ENCODE measurements at places on chromosomes 16 and 17.

GRCh38 chr17:42843358-42843934, 934 bp upstream of the AOC2 start:
- DNase-seq, result peak; percentile 86

DNA sequence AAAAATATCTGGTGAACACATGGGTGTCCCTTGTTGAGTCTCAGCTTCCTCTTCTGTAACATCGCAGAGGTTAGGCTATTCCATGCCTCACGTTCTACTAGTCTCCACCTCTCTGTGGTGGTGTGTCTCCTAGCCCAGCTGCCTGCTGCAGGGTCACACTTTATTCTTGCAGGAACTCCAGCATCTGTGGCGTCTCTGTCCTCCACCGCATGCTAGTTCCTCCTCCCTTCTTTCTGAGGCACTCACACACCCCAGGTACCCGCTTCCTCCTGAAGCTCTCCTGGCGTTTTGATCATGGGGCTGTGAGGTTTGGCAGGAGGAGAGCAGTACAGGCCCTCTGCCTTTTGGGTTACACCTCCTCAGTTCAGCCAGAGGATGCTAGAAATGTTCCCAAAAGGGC, 9.9 kb upstream of the TEX2 start:
- DNase-seq, result no peak

GRCh38 chr17:57597531-57598453, 147.3 kb downstream of the CCDC182 start:
- peak; percentile 86 for DNase-seq

- no peak for DNase-seq
Measured at GRCh38 chr16:65739518-65739917, 617.7 kb upstream of the CDH11 start.

DNA sequence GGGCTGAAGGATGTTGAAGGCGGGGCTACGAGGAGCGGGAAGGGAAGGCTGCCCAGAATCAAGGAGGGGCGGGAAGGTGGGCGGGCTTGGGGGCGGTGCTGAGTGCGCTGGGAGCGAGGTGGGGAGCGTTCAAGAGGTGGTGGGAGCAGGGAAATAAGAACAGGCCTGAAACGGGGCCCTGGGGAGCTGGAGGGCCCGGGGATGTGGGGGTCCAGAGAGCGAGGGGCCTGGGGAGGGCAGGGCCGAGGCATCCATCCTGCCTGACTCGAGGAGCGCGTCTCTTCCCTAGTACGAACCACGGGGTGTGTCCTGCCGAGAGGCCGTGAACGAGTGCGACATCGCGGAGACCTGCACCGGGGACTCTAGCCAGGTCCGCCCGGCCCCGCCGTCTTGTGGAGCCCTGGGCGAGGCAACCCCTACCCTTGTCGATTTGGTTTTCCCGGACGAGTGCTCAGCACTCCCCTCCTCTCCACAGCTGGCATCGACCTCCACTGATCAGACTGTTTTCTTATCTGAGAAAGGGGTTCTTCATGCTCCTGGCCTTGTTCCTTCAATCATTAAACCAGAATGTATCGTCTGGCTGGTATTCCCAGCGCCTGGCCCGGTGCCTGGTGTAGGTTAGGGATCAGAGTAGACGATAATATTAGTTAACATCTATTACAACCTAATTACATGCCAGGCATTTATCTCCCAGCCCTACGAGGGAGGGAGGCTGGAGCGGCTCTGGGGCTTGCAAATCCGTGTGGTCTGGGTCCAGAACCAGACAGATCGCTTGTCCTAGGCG, 17.2 kb downstream of the ADAM11 start:
- no peak for DNase-seq

GRCh38 chr17:57782062-57782490, 37.0 kb upstream of the CCDC182 start:
- no peak for DNase-seq

- DNase-seq, result peak; percentile 94
Measured at GRCh38 chr16:31471875-31472708, at the start of gene TGFB1I1. Gene TGFB1I1, plus strand, starts transcription at chr16:31472152. Its CDS starts 37 bp downstream, at chr16:31472189.

- no peak for DNase-seq
Measured at GRCh38 chr17:37089956-37090355, 141.2 kb downstream of the AATF start.

DNA sequence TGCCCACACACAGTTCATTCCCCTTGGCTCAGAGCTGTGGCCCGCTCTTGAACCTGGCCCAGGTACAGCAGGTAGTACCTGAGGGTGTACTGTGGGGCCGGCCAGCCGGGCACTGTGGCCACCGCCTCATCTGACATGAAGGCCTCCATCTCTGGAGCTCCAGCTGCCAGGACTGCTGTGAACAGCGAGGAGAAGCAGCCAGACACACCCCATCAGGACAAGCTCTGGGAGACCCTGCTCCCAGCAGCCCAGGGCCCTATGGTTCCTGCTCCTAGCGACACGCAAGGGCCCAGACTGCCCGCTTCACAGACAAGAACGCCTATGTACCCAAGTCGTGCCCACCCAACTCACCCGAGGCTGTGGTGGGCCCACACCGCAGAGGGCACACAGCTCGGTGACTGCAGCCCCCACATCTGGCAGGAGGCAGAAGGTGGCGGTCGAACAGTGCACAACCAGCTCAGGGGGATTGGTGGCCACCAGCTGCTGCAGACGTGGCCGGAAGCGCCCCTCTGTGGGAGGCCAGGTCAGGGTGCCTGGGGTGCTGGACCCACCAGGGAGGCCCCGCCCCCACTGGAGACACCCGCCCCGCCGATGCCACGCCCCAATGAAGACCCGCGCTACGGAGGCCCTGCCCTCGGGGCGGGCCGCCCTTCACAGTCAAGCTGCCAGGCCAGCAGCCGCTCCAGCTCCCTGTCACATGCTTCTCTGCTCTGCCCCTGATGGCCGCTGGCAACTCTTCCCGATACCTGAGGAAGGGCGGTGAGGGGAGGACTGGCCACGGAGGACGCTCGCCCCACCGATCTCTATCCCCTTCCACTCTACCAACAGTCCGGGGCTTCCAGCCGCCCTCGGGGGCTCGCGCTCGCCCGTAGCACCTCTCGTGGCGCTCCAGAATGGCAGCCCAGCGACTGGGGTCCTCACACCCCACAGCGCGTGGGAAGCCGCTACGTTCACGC, 1.1 kb upstream of the STUB1 start:
- peak; percentile 73 for DNase-seq

GRCh38 chr17:73232587-73233373, 28.9 kb downstream of the CPSF4L start:
- peak; percentile 66 for DNase-seq

GRCh38 chr17:59372138-59372751, 40.8 kb downstream of the YPEL2 start:
- DNase-seq, result peak; percentile 80

- no peak for DNase-seq
Measured at GRCh38 chr17:58541249-58541648, 26.8 kb upstream of the MTMR4 start.

DNA sequence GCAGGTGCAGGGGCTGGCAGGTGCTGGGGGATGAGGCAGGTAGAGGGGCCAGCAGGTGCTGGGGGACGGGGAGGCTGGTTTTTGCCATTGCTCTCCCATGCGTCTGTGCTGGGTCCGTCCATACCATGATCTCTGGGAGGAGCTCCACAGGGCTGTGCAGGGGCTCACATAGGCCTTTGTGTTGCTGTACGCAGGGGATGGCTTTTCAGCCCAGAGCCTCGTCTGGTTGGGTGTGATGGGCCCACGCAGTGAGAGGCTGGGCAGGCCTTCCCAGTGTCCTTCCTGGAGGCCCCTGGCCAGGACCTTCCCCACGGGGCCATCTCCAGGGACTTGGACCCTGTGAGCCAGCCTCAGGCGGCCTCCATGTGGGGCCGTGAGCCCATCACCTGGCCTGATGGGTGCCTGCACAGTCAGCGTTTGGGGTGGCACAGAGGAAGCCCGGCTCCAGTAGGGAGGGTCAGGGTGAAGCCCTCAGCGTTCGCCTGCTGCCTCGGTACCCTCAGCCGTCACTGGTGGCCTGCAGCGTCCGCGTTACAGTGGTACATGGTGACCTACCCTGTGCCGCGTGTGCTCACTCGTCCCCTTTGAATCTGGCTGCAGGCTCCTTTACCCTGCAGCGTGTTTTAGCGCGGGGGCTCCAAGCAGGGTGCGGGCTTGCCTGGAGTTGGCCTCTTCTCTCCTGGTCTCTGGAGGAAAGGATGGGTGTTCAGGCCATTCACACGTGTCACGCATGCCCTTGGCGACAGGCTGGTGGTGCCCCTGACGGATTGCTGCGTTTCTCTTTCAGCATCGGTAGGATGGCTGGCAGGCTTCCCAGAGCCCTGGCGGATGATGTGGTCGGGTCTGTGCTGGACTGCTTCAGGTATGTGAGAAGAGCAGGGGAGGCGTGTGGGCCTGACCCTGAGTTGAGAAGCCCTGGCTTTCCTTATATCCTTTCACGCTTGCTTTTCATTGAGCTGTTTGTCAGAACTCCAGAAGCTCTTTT, 30.6 kb downstream of the ZNF750 start:
- no peak for DNase-seq

DNA sequence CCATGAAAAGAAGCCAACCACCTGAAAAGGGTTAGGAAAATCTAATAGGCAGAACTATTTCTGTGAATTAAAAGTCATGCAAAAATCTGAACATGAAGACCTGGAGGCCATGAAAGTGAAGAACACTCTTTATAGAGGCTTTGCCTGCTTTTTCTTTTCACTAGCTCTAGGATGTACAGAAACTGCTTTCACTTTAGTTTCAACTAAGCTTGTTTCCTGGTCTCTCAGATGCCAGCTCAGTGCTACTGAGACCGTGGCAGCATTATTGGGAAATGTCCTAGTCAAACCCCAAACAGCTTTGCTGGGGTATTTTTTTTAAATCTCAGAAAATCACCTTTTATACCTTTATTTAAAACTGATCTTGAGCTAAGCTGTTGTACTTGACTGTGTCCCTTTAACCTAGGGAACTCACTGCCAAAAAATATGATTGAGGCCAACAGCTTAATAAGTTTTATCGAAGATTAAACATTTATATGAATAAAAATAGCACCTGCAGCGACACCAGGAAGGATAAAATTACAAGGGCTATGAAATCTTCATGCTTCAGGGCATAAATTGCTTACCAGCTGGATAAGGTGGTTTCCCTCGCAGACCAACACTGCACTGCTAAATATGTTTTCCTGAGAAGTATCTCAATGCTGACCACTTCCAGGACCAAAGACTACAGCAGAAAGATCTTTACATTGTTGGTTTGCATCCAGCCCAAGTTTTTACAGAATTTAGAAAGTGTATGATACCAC, 621.8 kb upstream of the ZFHX3 start:
- no peak for DNase-seq

- no peak for DNase-seq
Measured at GRCh38 chr17:70109497-70109896, 34.5 kb downstream of the KCNJ16 start.

DNA sequence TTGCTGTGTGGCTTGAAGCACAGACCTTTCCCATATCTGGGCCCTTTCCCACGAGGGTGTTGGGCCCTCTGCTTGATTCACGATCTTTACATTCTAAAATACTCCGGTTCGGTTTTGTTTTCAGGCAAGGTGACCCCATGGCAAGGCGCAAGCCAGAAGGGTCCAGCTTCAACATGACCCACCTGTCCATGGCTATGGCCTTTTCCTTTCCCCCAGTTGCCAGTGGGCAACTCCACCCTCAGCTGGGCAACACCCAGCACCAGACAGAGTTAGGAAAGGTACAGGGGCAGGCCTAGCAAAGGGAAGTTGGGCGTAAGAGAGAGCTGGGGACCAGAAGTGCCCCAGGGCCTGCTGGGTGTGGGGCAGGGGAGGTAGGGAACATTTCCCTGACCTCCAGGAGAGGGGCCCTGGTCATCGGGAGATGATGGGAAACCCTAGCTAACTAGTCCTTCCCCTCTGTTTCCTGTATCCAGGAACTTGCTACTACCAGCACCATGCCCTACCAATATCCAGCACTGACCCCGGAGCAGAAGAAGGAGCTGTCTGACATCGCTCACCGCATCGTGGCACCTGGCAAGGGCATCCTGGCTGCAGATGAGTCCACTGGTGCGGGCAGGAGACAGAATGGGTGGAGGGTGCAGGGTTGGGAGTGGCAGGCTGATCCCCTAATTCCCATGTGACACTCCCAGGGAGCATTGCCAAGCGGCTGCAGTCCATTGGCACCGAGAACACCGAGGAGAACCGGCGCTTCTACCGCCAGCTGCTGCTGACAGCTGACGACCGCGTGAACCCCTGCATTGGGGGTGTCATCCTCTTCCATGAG, 1.4 kb downstream of the ALDOA start:
- no peak for DNase-seq

DNA sequence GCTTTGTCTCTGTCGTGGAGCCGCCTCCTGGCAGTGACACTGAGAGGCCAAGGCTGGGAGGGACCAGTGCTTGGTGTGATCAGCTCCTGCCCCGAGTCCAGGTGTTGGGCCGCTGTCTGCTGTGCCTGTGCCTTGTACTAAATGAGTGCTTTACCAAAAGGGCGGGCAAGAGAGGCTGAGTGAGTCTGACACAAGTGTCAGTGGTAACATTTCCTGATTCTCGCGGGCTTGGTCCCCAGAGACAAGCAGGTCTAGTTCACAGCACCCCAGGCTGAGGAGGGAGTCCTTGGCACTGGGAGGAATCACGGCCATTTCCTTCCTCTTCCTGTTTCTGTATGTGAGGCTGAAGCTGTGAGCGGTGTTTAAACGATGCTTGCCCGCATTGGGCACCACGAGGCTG, 30.2 kb downstream of the PLD6 start:
- no peak for DNase-seq

GRCh38 chr17:11996722-11997146, 541 bp downstream of the ZNF18 start:
- DNase-seq, result no peak

GRCh38 chr17:64741038-64741641, 79.0 kb upstream of the SMURF2 start:
- no peak for DNase-seq

DNA sequence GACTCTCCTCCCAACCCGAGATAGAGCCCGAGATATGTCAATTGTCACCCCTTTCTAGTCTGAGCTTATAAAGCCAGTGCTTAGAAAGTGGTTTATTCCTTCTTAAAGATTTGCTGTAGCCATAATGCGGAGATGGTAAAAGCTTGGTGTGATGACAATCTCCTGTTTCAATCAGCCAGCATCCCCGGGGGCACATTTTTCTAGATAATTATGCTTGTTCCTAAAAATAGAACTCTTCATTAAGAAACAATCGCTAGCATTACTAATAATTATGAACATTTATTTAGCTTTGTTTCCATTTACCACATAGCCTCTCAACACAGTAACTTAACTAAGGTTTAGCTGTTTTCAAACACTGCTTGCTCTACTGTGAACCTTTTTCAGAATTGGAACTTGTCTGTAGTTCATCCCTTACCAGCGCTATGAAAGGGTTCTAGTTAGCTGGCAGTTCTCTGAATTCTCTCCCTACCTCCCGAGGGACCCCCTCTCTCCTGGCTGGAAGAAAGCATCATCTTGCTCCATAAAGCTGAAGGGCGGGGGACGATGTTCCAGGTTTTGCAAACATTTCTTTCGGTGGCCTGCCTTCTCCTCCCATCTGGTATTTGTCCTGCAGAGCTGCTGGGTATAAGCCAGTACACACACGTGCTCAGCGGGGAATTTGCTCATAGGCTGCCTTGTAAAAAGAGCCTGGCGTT, 922 bp upstream of the MRPL58 start:
- peak; percentile 82 for DNase-seq

DNA sequence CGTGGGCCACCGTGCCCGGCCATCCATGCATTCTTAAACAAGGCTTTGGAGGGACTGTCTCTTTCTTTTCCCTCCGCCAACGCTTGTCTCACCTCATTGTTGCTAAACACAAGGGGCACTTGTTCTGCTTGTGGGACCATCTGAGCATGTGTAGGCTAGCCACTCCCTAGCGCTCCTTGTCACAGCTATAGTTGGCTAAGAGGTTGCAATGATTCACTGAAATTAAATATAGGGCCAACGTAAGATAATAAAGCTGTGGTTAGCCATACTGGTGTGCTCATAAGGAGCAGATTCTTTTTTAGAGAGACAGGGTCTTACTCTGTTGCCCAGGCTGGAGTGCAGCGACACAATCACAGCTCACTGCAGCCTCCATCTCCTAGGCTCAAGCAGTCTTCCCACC, 41.2 kb downstream of the KIAA0513 start:
- no peak for DNase-seq
